ENCODE measurements at places on chromosomes 11 and 22. TPM values are rescaled to one million over a fixed set of nuclear protein-coding genes. Genes with fewer than 3 reads are reported as not detected.
A peak's percentile ranks its signal among the peaks of the same experiment; 100 is the strongest.

The TTC38 gene
- 38.4 TPM for total RNA-seq

The OR56B1 gene
- not detected for total RNA-seq

The IFITM2 gene
- total RNA-seq: 90.3 TPM

The SCUBE1 gene
- total RNA-seq: under 0.01 TPM

DNA sequence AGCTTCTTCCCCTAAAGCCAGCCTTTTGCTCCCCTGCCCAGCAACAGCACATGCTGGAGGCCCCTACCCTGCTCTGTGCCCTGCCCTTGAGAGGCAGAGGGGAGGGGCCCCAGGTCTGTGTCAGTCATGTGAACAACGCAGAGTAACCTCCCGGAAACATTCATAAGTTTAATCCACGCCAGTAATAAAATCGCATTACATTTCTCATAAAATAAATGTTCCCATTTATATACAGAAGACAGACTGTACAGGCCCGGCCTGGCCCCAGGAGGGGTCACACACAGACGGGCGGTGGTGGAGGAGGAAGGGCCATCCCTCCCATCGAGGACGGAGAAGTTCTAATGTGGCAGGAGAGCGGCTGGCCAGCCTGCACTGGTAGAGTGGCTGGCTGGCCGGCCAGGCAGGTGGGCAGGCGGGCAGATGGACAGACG is 39.5 kb downstream of the LMO1 start:
- no peak for DNase-seq

GRCh38 chr22:29030618-29031226 is 30.9 kb downstream of the C22orf31 start:
- DNase-seq: peak; percentile 95

- peak; percentile 77 for DNase-seq
These were observed at the start of gene SIPA1 for GRCh38 chr11:65637794-65638419. Gene SIPA1, plus strand, starts transcription at chr11:65638101. Its CDS starts 2,821 bp downstream, at chr11:65640922.

DNA sequence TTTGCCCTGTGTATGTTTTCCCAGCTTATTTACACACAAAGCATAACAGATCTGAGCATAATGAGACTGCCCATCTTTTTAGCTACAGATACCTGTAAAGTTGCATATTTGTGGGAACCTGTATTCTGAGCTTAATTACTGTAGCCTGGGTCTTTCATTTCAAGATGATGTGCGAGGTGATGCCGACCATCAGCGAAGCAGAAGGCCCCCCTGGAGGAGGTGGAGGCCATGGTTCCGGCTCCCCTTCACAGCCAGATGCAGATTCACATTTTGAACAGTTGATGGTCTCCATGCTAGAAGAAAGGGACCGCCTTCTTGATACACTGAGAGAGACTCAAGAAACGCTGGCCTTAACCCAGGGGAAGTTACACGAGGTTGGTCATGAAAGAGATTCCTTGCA is 1.5 kb downstream of the PPFIA1 start:
- no peak for DNase-seq

GRCh38 chr11:93846411-93846810 is 4.0 kb downstream of the VSTM5 start:
- DNase-seq: no peak

- DNase-seq: peak; percentile 25
These were observed 36.7 kb downstream of the CD6 start for GRCh38 chr11:61007956-61008896.

DNA sequence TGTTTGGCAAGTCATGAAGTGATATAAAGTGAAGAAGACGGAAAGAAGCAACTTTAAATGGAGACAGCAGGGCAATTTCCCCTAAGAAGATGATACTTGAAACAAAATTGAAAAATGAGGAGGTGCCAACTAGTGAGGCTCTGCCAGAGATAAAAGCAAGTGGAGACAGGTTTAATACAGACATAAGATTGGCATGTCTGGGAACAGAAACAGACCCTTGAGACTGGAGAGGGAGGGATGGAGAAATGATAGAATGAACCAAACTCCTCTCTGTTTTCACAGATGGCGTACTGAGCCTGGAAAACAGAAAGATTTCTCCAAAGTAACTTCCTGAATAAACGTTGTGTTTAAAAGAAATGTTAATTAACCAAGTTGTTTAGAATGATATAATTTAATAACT is 354.5 kb upstream of the ANO5 start:
- DNase-seq: no peak

Data from body of pancreas (tissue), 4 donors.